Effector CD8-positive, alpha-beta T cell (primary cell): ENCODE measurements at places on chromosomes 6 and 20.
A peak's percentile ranks its signal among the peaks of the same experiment; 100 is the strongest.

- no peak for DNase-seq
Observed at GRCh38 chr6:25035512-25036435, 100.0 kb upstream of the RIPOR2 start.

DNA sequence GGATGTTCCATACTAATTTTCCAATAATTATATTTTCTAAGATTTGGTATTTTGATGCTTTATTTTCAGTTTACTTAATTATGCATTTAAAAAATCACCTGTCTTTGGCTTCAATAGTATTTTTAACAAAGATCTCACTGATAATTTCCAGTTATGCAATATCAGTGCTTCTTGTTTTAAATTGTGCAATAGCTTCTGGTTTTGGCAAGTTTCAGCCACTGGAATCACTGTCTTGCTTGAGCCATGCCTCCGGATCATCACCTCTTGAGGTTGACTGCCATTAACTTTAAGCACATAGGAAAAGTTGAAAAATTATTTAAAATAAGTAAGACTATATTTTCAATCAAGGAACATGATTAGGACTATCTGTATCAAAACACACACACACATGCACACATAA lies 1242.1 kb downstream of the HACE1 start:
- DNase-seq: no peak

DNA sequence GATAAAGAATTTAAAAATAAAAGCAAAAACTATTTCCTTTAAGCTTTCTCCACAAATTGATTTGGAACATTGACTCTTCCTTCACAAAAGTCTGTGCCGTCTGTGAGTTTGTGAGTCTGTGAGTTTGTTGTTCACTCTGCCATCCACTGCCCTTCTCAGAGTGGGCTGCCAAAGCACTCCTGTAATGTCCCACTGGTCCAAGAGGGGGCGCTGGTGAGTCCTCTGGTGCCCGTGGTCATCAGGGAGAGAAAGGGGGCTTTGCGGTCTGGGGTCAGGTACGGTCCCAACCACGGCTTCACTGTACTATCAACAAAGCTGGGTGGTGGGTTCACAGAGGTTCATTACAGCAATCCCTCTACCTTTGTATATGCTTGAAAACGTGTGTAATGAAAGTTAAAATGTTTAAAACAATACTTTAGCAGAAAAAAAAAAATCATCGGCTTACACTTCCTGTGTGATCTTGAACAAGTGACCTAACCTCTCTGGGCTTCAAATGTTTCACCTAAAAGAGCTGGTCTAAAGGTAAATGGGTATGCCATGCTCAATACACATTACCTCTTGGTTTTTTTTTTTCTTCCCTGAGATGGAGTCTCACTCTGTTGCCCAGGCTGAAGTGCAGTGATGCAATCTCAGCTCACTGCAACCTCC lies 5.6 kb upstream of the ANKRD60 start:
- DNase-seq: peak; percentile 41

DNA sequence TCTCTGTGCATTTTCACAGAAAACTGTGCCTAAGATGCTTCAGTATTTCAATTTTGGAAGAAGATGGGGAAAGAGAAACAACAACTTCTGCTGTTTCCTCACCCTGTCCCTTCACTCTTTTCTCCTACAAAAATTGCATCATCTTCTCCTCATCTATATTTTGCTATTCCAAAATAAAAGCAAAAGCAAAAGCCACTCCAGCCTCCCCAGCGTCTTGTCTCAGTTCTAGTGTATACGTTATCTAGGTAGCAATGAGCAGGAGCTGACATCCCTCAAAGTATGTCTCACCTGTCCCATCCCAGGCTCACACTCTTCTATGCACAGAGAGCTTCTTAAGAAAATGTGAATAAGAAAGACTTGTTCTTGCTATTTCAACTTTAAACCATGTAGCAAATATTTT lies 163.8 kb upstream of the TAB2 start:
- no peak for DNase-seq

- DNase-seq: no peak
Observed at GRCh38 chr6:107800564-107801164, 23.4 kb downstream of the SCML4 start.

- no peak for DNase-seq
Observed at GRCh38 chr20:25533920-25534700, 51.2 kb downstream of the NINL start.

- DNase-seq: no peak
Observed at GRCh38 chr6:116316772-116317467, 37.2 kb upstream of the TSPYL1 start.

- DNase-seq: no peak
Observed at GRCh38 chr6:13304580-13305260, 23.6 kb downstream of the TBC1D7 start.

DNA sequence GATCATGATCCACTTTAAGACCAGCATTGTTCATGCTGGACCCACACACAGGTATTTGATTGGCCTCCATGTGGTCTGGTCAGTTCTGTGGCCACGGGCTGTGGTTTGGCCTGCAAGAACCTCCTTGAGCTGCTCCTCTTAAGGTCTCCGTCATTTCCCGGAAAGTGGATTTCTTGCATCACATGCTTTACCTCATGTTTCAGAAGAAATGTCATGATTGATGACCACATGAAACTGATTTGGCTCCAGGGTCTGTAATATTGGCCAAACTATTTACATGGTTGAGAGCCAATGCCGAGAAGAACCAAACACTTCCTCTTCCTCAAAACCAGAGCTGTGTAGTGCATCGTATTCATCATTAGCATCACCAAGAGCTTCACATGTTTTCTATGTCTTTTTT lies 13.2 kb upstream of the RSPH3 start:
- no peak for DNase-seq

GRCh38 chr20:10488534-10488933 lies 53.4 kb downstream of the SLX4IP start:
- DNase-seq: no peak

- no peak for DNase-seq
Observed at GRCh38 chr6:90315354-90315950, 18.8 kb upstream of the BACH2 start.

- no peak for DNase-seq
Observed at GRCh38 chr20:278181-278580, 12.4 kb downstream of the C20orf96 start.

- DNase-seq: peak; percentile 65
Observed at GRCh38 chr20:62156592-62157386, 13.2 kb downstream of the SS18L1 start.

- DNase-seq: no peak
Observed at GRCh38 chr6:138691595-138692057, 81.9 kb upstream of the CCDC28A start.

GRCh38 chr20:62723768-62724450 lies 15.3 kb downstream of the NTSR1 start:
- DNase-seq: no peak

GRCh38 chr6:24444588-24444987 lies 41.9 kb downstream of the MRS2 start:
- DNase-seq: no peak

GRCh38 chr20:39263076-39263475 lies 300.9 kb downstream of the DHX35 start:
- no peak for DNase-seq

GRCh38 chr6:42197555-42198362 lies 3.0 kb upstream of the GUCA1B start:
- DNase-seq: no peak

DNA sequence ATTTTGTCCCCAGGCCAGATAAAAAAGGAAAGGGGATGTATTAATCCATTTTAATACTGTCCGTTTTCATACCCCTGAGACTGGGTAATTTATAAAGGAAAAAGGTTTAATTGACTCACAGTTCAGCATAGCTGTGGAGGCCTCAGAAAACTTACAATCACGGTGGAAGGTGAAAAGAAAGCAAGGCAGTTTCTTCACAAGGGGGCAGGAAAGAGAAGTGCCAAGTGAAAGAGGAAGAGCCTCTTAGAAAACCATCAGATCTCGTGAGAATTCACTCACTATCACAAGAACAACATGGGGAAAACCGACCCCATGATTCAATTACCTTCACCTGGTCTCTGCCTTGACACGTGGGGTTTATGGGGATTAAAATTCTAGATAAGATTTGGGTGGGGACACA lies 152.5 kb downstream of the IBTK start:
- DNase-seq: no peak

GRCh38 chr6:134247231-134247833 lies 70.6 kb downstream of the SGK1 start:
- DNase-seq: peak; percentile 52

- no peak for DNase-seq
Observed at GRCh38 chr6:106561686-106562405, 67.5 kb downstream of the RTN4IP1 start.

GRCh38 chr20:5356941-5357340 lies 40.2 kb upstream of the PROKR2 start:
- no peak for DNase-seq

- no peak for DNase-seq
Observed at GRCh38 chr6:51350308-51350904, 531.7 kb downstream of the TFAP2B start.

DNA sequence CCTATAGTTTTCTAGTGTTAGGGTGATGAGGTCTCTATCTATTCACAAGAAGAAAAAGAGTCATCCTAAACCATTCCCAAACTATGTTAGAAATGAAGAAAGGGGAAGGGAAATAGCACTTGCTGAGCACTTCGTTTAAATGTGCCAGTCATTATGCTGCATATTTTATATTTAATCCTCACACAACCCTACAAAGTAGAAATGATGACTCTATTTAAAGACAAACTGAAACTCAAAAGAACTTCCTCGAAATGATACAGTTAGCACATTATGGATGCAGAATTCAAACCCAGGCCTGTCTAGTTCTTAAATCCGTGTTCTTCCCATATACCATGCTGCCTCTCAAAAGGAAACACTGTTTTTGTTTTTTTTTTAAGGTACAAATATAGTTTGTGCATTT lies 174.6 kb downstream of the GMPR start:
- no peak for DNase-seq

DNA sequence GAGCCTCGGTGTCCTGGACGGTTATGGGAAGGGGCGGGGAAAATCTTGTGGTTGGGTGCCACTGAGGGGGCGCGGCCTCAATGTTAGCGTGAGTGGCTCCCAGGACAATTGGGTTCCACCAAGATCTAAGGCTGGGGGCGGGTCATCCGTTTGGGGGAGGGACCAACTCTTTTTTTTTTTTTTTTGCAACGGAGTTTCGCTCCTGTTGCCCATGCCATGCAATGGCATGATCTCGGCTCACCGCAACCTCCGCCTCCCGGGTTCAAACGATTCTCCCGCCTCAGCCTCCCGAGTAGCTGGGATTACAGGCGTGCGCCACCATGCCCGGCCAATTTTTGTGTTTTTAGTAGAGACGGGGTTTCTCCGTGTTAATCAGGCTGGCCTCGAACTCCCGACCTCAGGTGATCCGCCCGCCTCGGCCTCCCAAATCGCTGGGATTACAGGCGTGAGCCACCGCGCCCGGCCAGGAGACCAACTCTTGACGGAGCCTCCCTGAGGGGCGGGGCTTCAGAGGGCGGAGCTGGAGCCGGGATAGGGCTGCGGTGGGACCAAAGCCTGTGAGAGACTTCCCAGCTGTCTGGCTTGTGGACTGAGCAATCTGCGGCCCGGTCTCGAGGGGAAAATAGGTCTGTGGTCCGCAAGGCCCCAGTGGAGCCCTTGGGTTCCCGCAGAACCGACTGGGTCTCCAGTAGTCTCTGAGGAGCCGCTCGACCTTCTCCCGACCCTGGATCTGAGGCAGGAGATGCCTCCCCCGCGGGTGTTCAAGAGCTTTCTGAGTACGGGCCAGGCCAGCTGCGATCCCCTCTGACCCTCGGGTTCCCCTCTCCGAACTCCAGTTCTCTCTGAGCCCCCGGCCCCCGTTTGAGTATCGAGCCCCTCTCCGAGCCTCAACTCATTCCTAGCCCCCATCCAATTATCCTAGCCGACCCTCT lies 1.1 kb downstream of the SPAG4 start:
- DNase-seq: peak; percentile 51

GRCh38 chr20:21515300-21516179 lies 1.7 kb upstream of the NKX2-2 start:
- no peak for DNase-seq

DNA sequence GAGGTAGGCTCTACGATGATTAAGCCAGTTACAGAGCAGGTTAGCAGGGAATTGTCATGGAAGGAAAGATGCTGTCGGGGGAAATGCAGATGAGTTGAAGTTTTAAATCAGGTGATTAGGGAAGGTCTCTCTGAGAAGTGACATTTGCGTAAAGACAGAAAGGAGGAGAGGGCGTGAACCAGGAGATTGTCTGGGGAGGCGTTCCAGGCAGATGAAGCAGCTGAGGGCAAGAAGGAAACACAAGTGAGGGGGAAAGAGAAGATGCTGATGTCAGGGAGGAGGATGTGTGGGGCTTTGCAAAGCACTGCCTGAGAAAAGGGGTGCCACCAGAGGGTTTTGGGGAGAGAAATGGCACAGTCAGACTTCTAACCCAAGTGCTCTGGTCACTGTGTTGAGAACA lies 2.5 kb upstream of the TMEM14B start:
- DNase-seq: no peak

- no peak for DNase-seq
Observed at GRCh38 chr6:113414511-113414910, 442.6 kb upstream of the MARCKS start.

GRCh38 chr20:53079261-53079691 lies 107.1 kb downstream of the TSHZ2 start:
- DNase-seq: no peak

- no peak for DNase-seq
Observed at GRCh38 chr20:34771680-34772081, 53.8 kb downstream of the NCOA6 start.

- DNase-seq: no peak
Observed at GRCh38 chr6:154951345-154952200, 43.5 kb upstream of the TIAM2 start.

DNA sequence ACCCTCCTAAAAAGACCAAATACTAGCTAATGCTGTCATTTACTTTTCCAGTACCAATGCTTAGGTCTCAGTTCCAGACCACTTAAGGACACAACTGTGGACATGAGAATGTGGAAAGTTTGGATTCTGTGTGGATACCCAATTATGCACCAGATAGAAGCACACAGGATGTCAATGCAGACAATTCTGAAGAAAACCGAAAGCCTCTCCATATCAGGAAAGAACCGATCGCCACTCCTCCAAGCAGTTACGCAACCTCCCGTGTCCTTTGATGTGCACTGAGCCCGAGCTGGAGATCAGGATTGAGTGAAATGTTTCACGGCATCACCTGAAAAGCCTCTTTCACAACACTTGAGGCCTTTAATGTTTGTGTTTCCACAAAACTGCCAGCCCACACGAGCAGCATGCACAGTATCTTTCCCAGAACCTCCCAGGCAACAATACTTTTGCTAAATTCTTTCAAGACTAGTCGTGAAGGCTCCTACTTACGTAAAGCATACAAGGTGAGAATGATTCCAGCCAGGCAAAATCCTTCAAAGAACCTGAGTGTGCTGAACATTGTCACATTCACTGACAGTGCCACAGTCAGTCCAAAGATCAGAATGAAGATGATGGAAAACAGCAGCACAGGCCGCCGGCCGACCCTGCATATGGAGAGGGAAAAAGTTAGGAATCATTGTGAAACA lies 47.0 kb downstream of the SLC22A23 start:
- no peak for DNase-seq
